ENCODE measurements at places on chromosomes 7 and 10.

- no peak for DNase-seq
Measured at GRCh38 chr10:118790058-118790457, 35.3 kb upstream of the CACUL1 start.

GRCh38 chr10:75708060-75708459 lies 276.6 kb downstream of the LRMDA start:
- DNase-seq = no peak

DNA sequence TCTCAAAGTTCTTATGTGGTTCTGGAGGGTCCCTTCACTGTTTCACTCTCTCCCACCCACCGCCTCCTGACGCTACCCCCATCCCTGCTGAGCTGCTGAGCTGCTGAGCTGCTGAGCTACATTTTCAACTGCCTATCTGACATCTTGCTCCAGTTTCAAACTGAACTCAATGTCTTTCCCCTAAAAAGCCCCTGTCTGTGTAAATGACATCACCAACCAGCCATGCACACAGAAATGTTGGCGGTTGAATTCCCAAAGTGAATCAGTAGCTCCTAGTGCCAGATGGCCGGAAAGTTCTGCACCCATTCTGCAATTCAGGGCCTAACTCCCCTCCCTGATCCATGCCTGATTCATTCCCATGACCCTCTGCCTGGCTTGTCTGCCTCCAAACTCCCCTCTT lies 71.2 kb downstream of the WNT2 start:
- peak; percentile 94 for DNase-seq

DNA sequence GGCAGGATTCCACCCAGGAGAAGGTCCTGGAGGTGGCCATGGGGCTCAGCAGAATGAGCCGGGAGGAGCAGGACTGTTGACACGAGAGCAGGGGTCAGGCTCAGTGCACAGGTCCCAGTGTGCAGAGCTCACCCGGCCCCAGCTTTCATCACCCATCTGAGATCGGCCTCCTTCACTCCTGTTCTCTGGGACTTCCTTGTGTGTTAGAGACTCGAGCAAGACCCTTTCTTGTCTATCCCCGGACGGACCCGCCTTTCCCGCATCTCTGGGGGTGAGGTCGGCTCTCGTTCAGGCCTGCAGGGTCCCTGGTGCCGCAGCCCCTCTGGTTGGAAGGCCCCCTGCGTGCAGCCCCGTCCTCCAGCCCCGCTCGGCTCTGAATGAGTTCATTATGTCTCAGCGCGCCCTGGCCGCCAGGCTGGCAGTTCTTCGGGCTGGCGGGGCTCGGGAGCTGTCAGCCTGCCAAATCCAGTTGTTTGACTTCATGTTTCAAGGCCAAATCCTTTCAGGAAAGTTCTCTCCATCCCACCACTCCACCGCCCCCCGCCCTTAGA lies 127.9 kb downstream of the LHPP start:
- DNase-seq = no peak

GRCh38 chr10:47454780-47455058 lies 29.2 kb downstream of the ANXA8 start:
- DNase-seq = no peak

- no peak for DNase-seq
Measured at GRCh38 chr7:37352974-37353948, 95.4 kb downstream of the ELMO1 start.

DNA sequence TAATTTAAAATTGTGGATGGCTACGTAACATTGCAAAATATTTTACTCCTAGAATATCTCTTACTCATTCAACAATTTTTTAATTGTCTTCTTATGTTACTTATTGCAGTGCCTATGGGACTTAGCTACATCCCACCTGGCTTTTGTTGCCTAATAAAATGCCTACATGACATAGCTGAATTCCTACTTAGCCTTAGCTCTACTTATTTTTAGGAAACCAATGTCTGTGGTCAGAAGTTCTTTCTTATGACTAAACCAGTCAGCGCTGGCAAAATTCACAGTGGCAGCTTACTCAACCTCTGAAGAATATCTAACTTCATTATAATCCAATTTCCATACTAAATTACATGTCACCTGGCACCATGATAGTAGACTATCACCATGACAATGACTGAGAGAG lies 1612.4 kb upstream of the LRRTM3 start:
- DNase-seq = peak; percentile 12

- DNase-seq = no peak
Measured at GRCh38 chr7:21773326-21773725, 172.4 kb downstream of the CDCA7L start.

GRCh38 chr7:140674899-140675701 lies 2.4 kb downstream of the ADCK2 start:
- DNase-seq = peak; percentile 57

DNA sequence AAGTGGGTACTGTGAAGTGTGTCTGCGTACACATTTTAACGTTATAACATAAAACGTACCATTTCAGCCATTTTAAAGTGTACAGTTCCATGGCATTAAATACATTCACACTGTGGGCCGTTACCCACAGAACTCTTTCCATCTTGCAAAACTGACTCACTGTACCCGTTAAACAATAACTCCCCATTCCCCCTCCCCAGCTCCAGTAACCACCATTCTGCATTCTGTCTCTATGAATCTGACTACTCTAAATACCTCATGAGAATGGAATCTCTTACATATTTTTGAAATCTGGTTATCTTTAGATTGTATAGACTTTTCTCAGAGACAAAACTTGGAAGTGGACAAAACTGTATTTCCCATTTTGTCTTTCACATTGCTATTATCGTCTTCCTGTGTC lies 9.3 kb downstream of the ARL3 start:
- DNase-seq = peak; percentile 90

GRCh38 chr7:37391791-37392672 lies 56.6 kb downstream of the ELMO1 start:
- DNase-seq = no peak

Data from fibroblast of skin of back (primary cell).